Activated T-helper 1 cell treated with anti-CD3 and anti-CD28 coated beads, Interleukin-12 subunit alpha, Interleukin-12 subunit beta, Interleukin-2, Interleukin-4 antibody, amounts not matched to agents 30 ng/mL and 10 ng/mL and 1 ng/mL, durations not matched to agents 14 hours and 24 hours and 36 hours (primary cell): ENCODE measurements at places on chromosomes 4 and X. TPM values are rescaled to one million over a fixed set of nuclear protein-coding genes. Genes with fewer than 3 reads are reported as not detected.

Gene GRXCR1
- total RNA-seq, result not detected in 2 replicates

GRCh38 chrX:373641-374471 lies 12.9 kb downstream of the PPP2R3B start:
- H3K36me3 ChIP-seq, result peaks cover 6% of the 10 kb centered on the region
- peaks cover 33% of the 10 kb centered on the region for H3K27me3 ChIP-seq
- peak overlapping the region; percentile 79 for H3K4me3 ChIP-seq
- H3K27ac ChIP-seq, result no peak overlapping the region
- DNase-seq, result peak; percentile 29

Gene MBNL3
- total RNA-seq, result 8.9 and 12.3 TPM in 2 replicates

- H3K36me3 ChIP-seq, result peaks cover 43% of the 10 kb centered on the region
- no peak overlapping the region for H3K27ac ChIP-seq
- DNase-seq, result no peak
- H3K4me3 ChIP-seq, result no peak overlapping the region
- no peaks in the 10 kb centered on the region for H3K27me3 ChIP-seq
Measured at GRCh38 chr4:55424791-55425190, 29.0 kb downstream of the TMEM165 start.

DNA sequence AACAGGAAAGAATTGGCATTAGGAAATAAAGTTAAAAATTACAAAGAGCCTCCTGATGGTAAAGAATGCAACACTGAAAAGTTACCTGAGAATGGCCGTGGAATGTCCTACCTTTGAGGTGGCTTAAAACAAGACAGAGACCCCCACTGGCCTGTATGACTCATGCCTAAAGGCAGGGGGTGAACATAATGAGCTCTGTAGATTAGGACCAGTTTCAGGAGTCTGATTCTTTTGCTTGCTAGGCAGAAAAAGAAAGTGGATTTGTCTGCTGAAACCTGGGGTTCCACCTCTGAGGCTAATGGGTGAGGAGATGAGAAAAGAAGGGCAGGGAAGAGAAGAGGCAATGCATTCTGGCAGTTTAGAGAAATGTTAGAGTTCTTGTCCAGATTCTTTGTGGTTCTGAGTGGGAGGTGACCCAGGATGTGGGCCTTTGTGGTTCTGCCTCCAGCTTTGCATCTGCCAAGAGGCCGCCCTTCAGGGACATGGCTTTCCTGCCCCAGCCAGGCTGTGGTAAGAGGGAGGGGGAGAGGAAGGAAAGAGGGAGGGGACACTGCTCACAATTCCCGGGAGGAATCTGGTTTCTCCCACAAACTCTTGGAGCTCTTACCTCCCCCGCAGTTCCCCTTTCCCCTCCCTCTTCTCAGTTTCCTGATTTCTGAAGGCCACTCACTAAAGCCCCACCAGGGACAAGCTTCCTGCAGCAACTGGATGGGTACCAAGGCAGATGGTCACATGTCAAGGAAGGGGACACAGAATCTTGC lies 109.6 kb downstream of the EFNB1 start:
- no peak for DNase-seq
- H3K27me3 ChIP-seq, result no peaks in the 10 kb centered on the region
- H3K4me1 ChIP-seq, result no peaks in the 10 kb centered on the region
- no peaks in the 10 kb centered on the region for H3K36me3 ChIP-seq

DNA sequence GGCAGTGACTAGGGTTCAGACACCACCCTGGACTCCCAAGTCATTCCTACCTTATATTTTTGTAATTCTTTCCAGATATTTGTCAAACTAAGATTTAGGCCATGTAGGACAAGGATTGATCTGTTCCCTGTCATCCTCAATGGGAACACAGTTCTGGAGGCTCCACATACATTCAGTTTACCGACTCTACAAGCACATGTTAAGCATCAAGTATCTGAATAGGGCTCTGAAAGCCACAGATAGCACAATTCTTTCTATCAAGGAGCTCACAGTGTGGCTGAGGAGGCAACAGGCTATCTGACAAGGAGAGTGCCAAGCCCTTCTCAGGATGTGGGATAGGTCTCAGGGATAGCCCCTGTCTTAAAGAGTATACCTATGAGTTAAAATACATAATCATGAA lies 37.0 kb upstream of the CXCL8 start:
- H3K4me3 ChIP-seq, result no peak overlapping the region
- H3K27me3 ChIP-seq, result peaks cover 2% of the 10 kb centered on the region
- H3K27ac ChIP-seq, result no peak overlapping the region
- no peak for DNase-seq
- peaks cover 4% of the 10 kb centered on the region for H3K4me1 ChIP-seq

- H3K36me3 ChIP-seq, result no peaks in the 10 kb centered on the region
- no peak overlapping the region for H3K27ac ChIP-seq
- no peaks in the 10 kb centered on the region for H3K4me1 ChIP-seq
- no peaks in the 10 kb centered on the region for H3K27me3 ChIP-seq
Measured at GRCh38 chrX:133497356-133497755, 82.1 kb upstream of the GPC4 start.
